Activated CD8-positive, alpha-beta memory T cell treated with anti-CD3 and anti-CD28 coated beads, Interleukin-2, amount 10 ng/mL, durations not matched to agents 7 days and 5 days (primary cell): ENCODE measurements at places on chromosomes 3 and 15.
A peak's percentile ranks its signal among the peaks of the same experiment; 100 is the strongest.

DNA sequence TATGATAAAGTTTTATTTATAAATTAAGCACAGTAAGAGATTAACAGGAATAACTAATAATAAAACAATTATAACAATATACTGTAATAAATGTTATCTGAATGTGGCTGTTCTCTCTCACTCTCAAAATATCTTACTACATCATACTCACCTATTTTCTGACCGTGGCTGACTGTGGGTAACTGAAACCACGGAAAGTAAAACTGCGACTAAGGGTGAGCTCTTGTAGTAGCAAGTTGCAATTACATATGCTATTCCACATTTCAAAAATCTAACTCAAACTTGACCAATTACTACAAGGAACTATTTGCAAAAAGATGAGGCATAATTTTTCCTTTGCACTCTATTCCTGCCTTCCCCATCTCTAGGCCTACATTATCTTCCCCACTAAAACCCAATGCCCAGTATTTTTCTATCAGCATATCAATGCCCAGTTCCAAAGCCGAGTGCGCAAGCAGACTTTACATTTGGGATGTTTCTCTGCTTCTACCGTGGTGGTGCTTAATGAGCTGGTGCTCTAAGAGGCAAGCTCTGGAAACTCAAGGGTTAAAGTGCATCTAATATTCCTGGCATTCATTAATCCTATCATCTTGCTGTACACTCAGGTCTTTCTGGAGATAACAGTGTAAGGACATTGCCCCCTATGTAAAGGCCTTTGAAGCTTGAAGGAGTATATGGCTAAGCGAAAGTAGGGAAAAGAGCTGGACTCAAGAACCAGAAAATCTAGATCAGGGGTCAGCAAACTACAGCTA is 6.7 kb downstream of the PCYT1A start:
- peak; percentile 80 for DNase-seq

GRCh38 chr3:63914312-63914711 is 2.1 kb upstream of the SCAANT1 start:
- no peak for DNase-seq

- no peak for DNase-seq
Observed at GRCh38 chr15:58141894-58142293, 3.7 kb downstream of the AQP9 start.

DNA sequence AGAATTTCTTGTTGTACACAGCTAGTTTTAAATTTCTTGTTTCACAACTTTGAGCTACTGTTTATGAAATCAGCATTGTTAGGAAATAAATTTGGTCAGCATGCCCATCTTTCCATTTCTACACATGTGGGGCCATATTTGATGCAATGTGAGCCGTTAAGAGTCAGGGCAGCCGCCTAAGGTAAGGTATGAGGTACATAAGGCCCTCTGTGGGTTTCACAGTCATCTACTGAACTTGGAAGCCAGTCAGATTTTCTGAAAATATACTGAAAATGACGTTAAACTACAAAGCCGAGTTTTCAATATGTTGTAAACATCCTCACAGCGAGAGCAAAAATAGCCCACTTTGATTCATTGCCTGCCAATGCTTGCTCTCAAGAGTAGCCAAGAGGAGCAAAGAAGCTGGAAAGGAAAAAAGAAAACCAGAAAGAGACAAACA is 94.7 kb upstream of the PDZRN3 start:
- no peak for DNase-seq

DNA sequence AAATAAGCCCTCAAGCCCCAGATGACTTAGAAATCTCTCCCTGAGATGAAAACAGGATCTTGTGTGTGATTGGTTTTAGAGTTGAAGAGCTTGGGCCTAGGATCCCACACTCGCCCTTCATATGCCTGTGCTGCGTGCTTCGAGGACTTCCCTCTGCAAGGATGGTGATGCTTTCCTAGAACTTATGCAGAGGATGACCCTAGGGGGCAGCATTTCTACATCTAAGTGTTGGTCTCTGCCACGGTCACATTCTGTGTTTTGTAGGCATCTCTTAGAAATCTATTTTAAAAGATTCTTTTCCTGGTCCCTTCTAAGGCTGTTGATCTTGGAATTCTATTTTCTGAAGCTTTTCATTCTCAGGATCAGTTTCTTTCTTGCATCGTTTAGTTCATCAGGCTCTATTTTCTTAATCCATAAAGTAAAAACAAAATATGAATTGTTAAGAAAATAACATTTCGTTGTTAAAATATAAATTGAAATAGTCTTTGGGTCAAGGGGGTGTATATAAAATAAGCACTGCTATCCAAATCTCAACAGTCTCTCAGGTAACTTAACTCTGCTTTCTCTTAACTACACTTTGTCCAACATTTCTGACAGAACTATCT is 45.7 kb downstream of the WDR76 start:
- DNase-seq = no peak

GRCh38 chr15:64842096-64842939 is 603 bp downstream of the PLEKHO2 start:
- DNase-seq = no peak
